ENCODE measurements at places on chromosomes 12 and 14.
A peak's percentile ranks its signal among the peaks of the same experiment; 100 is the strongest.

GRCh38 chr12:23084236-23084995, 459.4 kb downstream of the ETNK1 start:
- no peak for DNase-seq

GRCh38 chr12:11819643-11820042, 170.2 kb downstream of the ETV6 start:
- no peak for DNase-seq

GRCh38 chr12:75690296-75690955, 179.0 kb upstream of the KRR1 start:
- no peak for DNase-seq

DNA sequence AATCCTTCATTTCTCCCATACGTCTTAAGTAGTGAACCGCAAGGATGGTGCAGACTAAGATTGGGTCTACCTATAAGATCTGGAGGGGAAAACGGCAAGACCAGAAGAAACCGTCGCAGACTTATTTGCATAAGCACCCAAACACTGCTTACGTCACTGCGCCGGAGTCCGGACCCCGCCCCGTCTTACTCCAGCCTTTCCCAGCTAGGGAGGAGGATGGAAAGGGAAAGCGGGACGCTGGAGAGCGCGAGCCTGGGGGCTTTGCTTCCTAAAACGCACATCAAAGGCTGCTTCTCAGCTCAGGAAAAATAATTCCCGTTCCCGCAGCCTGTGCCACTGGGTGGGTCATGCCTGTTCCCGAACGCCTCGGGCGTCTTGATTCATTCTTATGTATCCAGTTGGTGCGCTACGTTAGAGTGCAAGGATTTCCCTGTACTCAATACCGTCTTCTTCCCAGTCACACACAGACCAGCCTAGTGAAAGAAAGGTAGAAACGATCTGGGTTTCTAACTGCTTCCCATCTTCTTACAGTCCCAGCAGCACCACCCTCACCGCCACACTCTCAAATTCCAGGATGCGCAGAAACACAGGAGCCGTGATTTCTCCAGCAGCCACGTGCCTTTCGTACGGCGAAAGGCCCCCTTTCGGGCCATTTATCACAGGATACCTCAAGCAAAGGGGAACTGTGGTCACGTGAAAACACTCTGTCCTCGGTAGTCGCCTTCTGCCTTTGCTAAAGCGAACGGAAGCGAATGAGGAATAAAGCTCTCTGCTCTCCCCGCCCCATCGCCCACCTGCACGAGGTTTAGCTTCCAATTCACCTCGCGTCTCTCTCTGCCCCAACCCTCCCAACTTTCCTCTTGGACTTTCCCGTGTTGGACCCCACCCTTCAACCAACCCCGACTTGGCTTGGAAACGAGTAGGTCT, 1.1 kb downstream of the SLC6A15 start:
- DNase-seq = no peak

DNA sequence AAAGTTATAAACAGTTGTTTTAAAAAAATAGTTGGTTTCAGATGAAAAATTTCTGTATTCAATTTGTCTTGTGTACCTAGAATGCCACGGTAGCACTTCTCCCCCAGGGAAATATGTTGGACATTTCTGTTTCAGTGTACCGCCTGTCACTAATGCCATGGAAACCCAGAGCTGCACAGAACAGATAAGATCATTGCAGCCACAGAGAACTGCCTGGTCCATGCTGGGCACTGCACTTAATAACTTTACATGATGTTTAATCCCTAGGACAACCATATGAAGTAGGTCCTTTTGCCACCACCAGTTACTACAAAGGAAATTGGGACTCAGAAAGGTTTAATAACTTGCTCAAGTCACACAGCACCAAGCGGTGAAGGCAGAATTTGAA, 253.4 kb upstream of the SRRM4 start:
- no peak for DNase-seq

DNA sequence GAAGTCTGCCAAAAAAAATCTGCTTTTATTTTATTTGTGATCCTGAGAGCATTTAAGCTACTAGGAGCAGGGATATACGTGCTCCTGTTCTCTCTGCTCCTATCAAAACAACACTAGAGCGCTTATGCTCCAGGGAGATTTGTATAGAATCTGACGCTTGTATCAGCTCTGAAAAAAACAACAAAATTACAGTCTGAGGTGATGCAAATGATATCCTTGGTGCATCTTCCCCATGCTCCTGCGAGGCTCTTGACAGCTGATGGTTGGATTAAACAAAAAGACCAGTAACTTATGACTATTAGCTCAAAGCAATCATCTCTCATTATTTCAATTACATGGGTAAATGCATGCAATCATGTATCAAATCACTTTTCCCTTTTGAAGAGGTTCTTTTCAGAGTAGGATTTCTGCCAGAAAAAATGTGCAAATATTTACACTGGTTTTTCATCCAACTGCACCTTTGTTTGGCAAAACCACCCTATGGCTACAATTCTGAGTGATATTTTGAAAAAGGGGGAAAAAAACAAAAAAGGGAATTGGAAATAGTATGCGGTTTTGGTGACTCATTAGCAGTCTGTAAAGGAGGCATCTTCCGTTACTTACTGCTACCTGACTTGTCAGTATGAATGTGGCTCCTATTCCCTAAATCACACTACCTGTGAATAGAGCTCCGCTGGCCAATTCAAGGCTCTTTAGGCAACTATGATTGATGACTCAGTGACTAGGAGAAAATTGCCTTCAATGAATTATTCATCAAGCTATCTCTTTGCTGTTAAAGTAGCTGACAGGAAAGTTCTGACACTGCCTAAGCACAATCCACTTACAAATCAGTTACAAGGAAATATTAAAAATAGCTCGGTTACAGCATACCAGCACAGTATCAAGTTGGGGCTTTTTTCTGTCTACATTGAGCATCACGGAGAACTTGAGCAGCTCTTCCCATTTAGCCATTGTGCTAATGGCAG, 450.0 kb downstream of the FOXG1 start:
- no peak for DNase-seq

GRCh38 chr12:22321638-22322037, 12.9 kb downstream of the ST8SIA1 start:
- no peak for DNase-seq

- DNase-seq = peak; percentile 59
Observed at GRCh38 chr14:74362361-74362915, 14.2 kb downstream of the VRTN start.

DNA sequence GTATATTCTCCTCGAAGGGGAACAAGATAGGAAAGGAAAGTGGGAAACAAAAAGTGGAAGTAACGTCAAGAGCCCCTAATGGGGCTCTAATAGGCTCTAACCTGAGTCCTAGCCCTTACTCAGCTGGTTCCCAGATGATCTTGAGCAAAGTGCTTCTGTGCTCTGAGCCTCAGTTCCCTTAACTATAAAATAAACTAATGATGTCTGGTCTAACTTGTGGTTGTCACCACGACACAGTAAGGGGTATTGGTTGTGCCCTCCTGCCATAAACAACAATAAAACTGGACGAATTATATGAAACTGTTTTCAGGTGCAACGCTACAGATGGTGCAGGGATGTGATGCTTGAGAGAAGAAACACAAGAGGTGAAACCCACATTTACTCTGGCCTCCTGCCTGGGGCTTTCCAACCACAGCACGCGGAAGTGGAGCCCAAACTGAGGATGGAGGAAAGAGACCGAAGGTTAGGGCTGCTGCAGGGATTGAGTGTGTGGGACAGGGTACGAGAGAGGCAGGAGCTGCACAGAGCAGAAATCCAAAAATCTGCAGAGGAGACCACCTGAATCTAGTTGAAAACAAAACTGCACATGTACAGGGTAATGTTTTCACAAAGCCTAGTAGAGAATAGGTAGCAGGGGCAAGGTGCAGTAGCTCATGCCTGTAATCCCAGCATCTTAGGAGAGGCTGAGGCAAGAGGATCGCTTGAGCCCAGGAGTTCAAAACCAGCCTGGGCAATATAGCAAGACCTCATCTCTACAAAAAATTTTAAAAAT, 45.6 kb upstream of the BCL2L14 start:
- DNase-seq = no peak

DNA sequence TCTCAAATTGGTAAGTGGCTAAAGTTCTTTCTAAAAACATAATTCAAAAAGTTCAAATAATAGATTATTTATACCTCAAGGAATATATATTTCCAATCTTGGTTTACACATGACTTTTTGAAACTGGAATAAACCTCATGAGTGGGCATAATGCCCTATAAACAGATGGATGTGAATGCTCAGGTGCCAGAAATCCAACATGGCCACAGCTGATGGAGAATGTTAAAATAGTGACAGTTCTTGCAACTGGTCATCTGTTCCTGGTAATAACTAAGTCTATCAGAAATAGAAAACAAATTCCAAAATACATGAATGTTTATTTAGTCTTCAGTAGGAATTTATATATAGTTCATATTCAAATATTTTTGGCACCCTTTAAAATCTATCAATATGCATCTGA, 21.6 kb upstream of the CNOT2 start:
- no peak for DNase-seq

GRCh38 chr14:104898870-104899510, 25.7 kb upstream of the PLD4 start:
- no peak for DNase-seq

DNA sequence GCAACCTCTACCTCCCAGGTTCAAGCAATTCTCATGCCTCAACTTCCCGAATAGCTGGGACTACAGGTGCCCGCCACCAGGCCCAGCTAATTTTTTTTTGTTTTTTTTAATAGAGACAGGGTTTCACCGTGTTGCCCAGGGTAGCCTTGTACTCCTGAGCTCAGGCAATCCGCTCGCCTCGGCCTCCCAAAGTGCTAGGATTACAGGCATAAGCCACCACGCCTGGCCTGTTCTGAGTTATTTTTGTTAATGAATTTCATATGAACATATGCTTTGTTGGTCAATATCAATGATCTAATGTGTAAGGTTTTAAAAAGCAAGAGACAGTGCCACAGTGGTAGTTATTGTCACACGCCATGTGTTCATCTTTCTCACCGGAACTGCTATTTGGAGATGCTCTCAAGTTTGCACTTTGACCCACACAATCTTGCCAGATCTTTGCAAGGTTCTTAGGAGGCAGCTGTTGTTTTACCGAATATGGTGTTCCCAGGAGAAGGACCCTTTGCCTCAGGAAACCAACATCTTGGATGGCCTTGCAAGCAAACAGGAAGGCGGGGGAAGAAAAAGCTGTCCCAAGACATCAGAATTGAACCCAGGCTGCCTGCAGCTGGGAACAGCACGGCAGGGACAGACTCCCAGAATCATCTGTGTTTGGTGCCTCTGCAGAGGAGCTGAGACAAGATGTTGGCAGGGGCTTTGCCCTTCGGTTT, 30.0 kb downstream of the GALNT16 start:
- DNase-seq = no peak

GRCh38 chr12:60394665-60395064, 798.8 kb downstream of the SLC16A7 start:
- DNase-seq = no peak

DNA sequence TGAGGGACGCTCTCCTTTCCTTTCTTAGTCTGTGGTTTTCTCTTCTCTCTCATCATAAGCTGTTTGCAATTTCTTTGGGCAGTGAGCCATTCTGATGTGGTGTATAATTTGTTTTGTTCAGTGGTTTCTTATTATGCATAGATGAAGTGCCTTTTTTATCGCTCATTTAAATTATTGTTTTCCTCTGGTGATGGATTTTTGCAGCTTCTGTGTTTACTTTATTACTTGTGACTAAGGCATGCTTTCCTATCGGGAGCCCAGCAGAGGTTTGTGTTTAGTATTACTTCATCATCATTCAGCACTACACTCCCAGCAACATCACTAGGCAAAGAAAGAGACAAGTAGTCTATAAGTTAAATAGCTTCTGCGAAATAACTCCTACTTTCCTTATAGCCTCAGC, 586.6 kb upstream of the NOVA1 start:
- no peak for DNase-seq

DNA sequence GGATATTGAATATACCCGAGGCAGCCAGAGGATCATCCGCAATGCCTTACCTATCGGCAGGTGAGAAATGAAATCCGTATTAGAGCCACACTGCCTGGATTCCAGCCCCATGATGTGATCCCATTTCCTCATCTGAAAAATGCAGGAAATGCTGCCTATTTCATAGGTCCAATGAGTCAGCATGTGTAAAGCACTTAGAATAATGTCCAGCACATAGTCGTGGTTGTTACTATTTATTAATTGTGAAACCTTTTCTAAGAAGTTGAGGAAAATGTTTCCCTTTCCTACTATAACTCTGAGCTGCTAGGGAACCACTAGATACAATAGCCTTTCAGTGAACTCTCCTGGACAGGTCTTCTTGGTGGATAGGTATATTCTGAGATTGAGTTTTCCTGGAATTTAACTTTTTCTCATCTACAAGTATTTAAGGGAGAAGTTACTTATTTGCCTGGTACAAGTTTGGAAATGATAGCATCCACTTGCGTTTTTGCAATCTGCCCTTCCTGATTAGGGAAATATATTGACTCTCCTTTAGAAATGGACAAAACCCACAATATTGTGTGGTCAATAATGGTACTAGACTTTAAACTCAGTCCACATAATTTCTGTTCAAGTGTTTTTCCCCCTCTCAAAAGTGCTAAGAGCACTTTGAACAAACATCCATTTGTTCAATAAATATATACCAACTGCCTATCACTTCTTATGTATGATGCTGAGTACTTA, 12.2 kb downstream of the POLR3B start:
- DNase-seq = no peak

- DNase-seq = no peak
Observed at GRCh38 chr12:67579662-67580003, 68.9 kb upstream of the DYRK2 start.

DNA sequence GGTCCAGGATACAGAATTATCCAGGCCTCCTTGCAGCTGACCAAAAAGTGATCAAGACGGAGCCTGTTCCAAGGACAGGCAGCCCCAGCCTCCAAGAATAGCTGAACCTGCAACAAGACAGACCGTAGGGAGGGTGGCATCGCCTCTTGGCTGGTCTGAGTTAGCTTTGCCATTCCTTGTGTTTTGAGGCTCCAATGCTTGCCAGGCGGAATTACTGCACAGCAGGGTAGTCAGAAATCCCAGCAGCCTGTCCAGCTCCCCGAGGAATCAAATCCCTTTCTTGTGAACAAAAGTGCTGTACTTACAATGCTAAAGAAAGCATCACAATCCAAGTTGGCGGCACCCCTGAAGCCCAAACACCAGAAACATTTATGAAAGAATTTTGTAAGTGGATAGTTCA, 246.9 kb downstream of the TMEM132C start:
- DNase-seq = no peak

DNA sequence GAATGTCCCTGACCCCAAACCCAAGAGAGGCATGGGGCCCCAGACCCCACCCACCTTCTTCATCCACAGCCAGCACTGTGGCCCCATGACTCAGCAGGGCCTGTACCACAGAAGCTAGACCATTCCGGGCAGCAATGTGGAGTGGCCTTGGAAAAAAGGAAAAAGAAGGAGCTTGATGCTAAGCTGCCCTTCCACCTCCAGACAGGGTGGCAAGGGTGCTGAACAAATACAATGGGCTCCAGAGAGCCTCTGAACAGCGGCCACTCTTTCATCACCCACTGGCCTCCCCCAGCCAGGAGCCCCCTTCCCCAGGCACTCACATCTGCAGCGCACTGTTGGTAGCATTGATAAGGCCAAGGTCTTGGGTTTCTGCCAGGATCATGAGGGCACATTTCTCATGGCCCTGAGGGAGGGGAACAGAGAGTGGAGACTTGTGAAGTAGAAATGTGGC, 13.9 kb downstream of the SLC39A5 start:
- DNase-seq = no peak

GRCh38 chr12:122753319-122753650, 661 bp downstream of the DENR start:
- DNase-seq = no peak

GRCh38 chr12:91017043-91017442, 12.3 kb upstream of the EPYC start:
- no peak for DNase-seq

GRCh38 chr12:91007531-91008290, 2.9 kb upstream of the EPYC start:
- no peak for DNase-seq

- no peak for DNase-seq
Observed at GRCh38 chr12:34397591-34398365, 375.5 kb downstream of the ALG10 start.

All from activated T-cell treated with anti-CD3 and anti-CD28 coated beads for 24 hours (primary cell).